Activated CD4-positive, alpha-beta T cell treated with anti-CD3 and anti-CD28 coated beads, Interleukin-2, amount 50 U/mL, for 48 hours (primary cell): ENCODE measurements at places on chromosomes 7 and 10.

- no peak for DNase-seq
Observed at GRCh38 chr10:44913350-44914081, 2.4 kb downstream of the TMEM72 start.

DNA sequence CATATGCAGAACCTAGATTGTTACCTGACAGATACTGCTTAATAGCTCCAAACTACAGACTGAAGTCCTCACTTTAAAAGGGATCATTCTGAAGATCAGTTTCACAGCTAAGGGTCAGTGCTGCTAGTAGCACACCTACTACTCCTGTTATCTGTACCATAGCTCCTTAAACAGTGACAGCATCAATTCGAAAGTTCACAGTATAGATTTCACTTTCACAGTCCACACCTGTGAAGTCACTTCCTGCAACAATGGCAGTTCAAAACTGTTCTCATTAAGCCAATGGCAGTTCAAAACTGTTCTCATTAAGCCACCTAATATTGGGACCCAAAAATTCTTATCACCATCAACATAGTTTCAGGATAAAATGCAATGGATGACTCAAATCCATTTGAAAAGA, 10.7 kb upstream of the FHIP2A start:
- DNase-seq: no peak

DNA sequence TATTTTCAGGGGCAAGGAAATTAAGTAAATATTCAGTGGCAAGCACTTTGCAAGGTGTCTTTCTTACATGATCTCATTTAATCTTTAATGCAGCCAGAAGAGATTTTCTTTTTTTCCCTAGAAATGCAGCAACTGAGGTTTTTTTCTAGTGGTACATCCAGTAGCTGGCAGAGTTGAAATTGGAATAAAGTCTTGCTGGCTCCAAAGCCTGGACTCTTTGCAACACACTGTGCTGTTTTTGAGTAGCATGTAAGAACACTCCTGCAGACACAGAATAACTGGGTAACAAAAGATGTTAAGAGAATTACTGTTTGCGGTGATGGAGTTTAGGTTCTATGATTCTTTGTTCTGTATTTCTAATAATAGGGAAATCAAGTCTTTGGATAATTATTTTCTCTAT, 123.6 kb downstream of the PON1 start:
- DNase-seq: no peak

DNA sequence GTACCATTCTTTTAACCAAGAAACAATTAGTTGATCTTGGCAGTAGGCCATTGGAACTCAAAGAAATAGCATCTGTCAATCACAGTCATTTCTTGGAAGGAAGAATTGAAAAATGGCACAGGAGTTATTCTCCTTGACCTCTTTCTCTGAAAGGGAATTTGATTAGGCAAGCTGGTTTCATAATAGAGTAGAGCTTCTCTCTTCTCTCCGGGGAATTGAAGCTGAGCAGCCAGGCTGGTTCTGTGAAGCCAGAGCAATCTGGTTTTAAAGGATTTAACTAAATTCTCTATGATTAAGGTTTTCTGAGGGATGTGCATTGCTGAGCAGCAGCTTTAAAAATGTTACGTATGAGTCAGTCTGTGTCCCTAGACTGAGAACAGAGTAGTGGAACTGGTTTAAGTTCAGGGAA, 70.2 kb downstream of the AHCYL2 start:
- no peak for DNase-seq

DNA sequence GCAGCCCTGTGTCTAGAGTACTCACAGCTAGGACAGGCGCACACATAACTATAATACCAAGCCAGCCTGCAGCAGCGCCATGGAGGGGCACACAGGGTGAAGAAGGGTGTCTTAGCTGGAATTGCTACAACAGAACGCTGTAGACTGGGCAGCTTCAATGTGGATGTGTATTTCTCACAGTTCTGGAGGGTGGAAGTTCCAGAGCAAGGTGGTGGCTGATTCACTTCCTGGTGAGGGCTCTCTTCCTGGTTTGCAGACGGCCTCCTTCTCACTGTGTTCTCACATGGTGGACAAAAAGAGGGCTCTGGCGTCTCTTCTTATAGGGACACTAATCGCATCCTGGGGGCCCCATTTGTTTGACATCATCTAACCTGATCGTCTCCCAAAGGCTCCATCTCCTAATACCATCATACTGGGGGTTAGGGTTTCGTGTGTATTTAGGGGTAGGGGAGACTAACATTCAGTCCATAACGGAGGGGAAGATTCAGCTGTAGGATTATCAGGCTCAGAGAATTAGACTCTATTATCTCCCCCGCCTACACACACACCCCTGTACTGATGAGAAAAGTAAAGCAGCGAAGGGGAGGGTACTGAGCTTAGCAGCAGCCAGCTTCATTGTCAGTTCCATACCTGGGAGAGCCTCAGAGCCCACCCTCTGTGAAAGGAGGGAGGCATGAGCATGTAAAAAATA, 289.1 kb downstream of the CCDC3 start:
- no peak for DNase-seq

DNA sequence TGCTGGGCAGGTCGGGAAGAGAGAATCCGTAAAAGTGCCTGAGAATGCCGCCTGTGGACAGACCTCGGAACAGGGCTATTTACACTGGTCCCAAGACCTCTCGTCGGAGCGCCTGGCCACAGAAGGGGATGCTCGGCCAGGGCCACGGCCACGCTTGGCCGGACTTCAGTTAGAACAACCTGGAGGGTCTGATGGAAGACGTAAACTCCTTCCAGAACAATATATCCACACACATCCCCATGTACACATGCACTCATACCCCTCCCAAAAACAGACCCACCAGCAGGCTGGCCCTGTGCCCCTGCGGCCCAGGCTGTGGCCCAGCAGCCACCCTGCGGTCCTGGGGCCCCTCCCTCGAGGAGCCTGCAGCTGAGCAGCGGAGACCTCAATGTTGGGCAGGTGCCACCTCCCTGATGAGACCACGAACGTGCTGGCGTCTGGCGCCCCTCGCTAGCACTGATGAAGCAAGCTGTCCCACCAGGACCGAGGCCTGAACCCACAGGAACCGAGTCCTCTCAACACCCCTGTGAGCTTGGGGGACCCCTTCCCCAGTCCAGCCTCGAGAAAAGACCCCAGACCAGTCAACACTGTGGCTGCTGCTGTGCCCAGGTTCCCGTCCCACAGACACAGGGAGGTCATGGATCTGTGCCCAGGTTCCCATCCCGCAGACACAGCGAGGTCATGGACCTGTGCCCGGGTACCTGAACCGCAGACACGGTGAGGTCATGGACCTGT, 8.9 kb downstream of the CFAP46 start:
- no peak for DNase-seq

- no peak for DNase-seq
Observed at GRCh38 chr7:16657656-16658279, 11.8 kb downstream of the BZW2 start.

DNA sequence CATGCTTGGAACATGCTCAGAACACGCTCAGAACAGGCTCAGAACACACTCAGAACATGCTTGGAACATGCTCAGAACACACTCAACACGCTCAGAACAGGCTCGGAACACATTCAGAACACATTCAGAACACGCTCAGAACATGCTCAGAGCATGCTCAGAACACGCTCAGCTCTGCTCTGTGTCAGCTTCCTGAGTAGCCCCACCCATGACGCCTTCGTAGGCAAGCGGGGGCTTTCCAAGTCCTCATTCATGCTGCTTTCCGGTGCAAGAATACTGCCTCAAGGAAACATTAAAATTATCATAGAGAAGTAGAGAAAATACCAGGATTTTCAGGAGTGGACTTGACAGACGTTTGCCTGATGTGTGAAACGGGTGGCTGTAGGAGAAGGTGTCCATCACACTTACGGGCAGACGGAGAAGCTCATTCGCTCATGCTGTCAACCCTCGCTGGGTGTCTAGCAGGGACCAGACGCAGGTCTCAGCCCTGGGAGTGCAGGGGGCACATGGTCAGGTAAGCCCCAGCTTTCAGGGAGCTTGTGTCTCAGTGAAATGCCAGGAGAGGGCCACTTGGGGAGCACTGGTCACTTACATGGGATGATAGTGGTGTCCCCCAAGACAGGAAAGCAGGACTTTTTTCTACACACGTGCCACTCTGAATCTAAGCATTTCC, 24.7 kb downstream of the EN2 start:
- DNase-seq: no peak

DNA sequence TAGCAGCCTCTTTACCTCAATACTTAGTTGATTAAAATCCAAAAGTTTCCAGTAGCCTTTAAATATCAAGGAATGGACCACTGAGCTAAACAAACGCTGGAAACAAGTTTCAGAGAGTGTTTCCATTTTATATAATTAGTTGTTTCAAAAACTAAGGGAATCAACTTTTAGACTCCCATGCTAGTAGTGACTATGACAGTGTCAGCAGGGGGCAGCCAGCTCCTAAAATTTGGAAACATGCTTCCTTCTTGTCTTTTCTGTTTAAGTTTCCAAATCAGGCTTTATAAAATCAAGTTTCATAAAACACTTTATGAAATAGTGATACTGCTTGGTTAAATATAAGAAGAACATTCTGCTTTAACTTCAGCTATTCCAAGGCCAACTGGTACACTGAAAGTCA, 138.2 kb upstream of the TMEM229A start:
- no peak for DNase-seq

GRCh38 chr7:112996331-112996871, 90.2 kb downstream of the GPR85 start:
- no peak for DNase-seq

DNA sequence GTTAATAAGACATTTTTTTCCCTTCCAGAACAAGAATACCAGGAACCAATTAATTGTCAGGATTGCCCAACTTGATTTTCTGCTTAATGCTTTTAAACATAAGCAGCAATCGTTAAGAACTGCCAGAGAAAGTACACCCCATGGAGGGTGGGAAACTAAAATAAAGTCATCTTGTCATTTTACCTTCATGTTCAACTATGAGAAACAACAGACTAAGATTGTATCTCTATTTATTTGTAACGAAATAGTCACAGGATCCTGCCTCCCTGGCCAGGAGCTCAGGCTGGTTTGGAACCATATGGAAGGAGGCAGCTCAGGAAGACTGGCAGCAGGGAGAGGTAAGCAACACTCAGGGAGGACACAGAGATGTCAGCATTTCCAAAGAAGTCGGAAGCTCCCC, 129.6 kb downstream of the TNS3 start:
- no peak for DNase-seq

DNA sequence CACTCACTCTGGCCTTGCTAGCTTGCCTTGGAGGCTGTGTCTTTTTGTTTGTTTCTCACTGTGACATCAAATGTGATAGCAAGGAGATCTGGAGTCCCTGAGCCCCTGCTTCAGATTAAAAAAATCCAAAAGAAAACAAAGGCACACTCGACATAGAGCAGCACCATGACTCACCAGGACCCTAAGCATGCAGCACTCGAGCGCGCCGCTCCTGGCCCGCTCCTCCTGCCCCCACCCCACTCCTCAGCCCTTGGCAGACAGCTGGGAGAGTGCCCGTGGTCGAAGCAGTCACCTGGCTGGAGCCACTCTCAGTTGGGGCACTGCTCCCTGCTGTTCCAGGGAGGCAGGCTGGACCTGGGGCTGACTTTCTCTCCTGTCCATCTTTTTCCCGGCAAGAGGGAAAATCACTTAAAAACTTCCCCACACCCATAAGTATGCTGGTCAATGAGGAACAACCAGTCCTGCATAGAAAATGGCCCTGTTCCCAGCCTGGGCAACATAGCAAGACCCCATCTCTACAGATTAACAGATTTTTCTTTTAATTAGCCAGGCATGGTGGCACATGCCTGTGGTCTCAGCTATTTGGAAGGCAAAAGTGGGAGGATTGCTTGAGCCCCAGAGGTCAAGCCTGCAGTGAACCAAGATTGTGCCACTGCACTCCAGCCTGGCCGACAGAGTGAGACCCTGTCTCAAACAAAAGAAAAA, 128.4 kb downstream of the PAXIP1 start:
- no peak for DNase-seq

GRCh38 chr7:74012842-74013249, 15.1 kb upstream of the ELN start:
- DNase-seq: no peak

DNA sequence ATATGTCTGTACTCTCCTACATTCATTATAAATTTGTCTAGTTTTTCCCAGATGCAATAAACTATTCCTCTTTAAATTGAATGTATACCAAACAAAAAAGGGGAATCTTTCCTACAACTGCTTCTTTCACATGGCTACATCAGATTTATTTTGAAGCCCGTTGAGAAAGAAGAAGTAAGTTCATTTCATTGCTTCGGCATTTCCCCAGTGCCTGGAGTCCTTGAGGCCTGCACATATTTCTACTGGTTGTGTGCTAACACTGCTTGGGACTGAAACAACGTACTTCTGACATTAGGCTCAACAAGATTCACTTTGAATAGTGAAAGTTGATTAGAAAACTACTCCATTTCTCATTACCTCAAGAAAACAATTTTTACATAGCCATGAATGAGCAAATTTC, 201.7 kb downstream of the PHF14 start:
- no peak for DNase-seq

GRCh38 chr7:158052381-158053060, 535.1 kb downstream of the PTPRN2 start:
- DNase-seq: no peak

DNA sequence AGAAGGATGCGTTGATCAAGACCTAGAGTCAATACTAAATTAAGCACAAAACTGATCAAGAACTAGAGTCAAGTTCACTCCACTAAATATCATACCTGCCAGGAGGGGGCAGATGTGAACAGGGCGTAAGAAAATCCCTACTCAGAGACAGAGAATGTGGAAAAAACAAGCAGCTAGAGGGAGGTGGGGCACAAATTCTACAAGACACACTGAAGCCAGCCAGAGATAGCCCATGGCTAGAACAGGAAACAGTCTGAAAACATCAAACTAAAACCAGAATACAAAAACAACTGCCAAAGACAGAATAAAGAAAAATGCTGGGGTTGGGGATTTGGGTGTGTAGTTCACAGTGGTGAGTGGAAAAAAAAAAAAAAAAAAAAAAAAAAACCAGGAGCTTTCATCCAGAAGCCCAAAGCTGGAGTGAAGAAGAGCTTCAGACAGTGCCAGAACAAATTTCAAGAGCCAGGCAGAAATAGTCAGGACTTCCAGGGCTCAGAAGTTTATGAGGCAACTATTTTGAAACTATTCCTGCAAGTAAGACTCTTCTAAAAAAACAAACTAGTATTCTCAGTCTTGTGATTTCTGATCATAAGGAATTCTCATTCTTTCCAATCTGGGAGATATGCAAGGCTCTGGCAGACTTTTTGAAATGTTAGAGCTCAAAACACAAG, 118.3 kb downstream of the CCDC71L start:
- DNase-seq: peak; percentile 59

- no peak for DNase-seq
Observed at GRCh38 chr10:100724531-100725027, 20.8 kb upstream of the PAX2 start.

GRCh38 chr10:126738001-126738400, 67.5 kb upstream of the C10orf90 start:
- DNase-seq: no peak

DNA sequence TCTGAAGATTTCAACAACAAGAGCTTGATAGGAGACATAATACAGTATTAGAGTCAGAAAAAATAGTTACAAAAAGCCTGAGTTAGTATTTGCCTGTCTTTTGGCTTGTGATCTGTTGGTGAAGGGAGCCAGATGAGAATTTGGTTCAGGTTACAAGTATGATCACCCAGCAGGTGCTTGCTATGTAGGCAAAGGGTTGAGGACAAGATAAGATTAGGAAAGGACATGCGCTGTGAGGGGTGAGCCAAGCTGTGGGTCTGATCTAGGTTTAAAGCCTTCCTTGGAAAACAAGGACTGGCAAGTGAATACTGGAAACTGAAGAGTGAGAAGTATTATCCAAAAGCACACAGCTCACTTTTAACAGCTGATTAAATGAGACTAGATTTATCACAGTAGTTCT, 28.7 kb upstream of the CD36 start:
- DNase-seq: no peak

- DNase-seq: no peak
Observed at GRCh38 chr10:29588629-29589421, 45.9 kb downstream of the SVIL start.

- no peak for DNase-seq
Observed at GRCh38 chr7:158386355-158386618, 201.3 kb downstream of the PTPRN2 start.
